CD4-positive, alpha-beta T cell treated with Interleukin-15 for 4 hours (primary cell): ENCODE measurements at places on chromosomes 7 and 10.

GRCh38 chr10:60334991-60335390 is 54.7 kb downstream of the ANK3 start:
- DNase-seq: no peak

DNA sequence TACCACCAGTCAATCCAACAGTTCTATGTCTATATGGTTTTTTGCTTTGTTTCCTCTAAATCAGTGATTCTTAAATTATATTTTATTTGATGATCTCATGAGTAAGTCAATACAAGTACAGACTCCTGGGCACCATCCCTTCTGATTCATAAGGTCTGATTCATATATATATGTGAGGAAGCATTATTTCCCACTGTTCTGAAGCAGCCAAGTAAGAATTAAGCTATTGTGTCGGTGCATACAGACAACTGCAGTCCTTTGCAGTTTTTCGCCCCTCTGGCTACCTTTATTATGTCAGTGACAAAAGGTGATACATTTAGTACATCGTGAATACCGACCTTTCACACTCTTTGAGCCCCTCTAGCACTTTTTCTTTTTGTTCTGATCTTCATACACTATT is 1079.6 kb upstream of the C7orf33 start:
- no peak for DNase-seq

DNA sequence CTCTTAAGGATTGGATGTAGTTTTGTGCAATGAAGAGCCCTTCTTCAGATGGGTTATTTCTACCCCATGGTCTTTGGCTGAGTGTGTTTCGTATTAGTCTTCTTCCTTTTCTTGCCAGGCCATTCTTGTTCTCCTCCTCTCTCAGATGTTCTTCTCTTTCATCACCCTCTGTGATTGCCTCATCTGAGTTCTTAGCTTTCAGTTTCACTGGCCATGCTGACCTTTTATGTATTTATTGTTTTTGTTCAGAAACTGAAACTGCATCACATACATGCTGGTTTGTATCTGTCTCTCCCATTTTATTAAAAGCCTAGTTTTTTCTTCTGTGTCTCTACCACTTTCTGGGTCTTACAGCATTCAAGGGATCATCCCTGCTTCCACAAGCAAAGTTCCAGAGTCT is 21.7 kb upstream of the PCGF5 start:
- DNase-seq: peak; percentile 41

DNA sequence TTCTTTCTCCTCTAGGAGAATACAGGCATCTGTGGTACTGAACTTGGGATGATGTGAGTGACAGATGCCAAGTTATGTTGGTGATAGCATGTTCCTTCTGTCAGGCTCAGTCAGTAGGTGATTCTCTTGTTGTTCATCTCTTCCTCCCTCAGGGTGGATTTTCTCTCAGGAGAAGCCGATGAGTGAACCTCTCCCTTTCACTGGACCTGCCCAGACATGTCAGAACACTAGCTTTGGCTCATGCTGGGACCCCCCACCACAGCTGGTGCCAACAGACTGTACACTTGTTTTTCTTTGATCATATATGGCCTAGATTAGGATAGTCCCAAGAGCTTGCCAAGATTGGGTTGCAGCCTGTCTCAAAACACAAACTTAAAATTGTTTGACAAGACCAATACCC is 129.4 kb downstream of the BMPER start:
- no peak for DNase-seq

- no peak for DNase-seq
These were observed at the start of gene GTF2I for GRCh38 chr7:74657692-74658177. Gene GTF2I, plus strand, starts transcription at chr7:74657718. Its CDS starts 31,411 bp downstream, at chr7:74689129.

DNA sequence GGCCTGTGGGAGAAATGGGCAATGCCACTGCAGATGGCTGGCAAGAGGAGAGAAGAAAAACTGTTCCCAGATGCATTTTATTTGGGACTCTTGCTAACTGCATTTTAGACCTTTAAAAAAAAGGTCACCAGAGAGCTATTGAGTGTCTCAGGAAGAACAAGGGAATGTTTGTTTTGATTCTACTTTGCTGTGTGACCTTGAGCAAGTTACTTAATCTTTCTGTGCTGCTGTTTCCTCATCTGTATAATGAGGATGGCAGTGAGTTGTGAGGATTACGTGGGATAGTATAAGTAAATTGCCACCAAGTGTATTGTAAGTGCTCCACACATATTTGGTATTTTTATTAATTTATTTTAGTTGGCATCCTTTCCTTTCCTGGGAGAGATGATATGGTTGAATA is 142.0 kb upstream of the AGK start:
- no peak for DNase-seq

- no peak for DNase-seq
These were observed 25.7 kb downstream of the CHST3 start for GRCh38 chr10:71989661-71990454.

GRCh38 chr10:11841375-11841774 is 18.2 kb downstream of the PROSER2 start:
- DNase-seq: no peak

- DNase-seq: no peak
These were observed 27.1 kb upstream of the PLXNA4 start for GRCh38 chr7:132603220-132603833.

GRCh38 chr7:4784799-4785198 is 9.4 kb downstream of the AP5Z1 start:
- DNase-seq: no peak

DNA sequence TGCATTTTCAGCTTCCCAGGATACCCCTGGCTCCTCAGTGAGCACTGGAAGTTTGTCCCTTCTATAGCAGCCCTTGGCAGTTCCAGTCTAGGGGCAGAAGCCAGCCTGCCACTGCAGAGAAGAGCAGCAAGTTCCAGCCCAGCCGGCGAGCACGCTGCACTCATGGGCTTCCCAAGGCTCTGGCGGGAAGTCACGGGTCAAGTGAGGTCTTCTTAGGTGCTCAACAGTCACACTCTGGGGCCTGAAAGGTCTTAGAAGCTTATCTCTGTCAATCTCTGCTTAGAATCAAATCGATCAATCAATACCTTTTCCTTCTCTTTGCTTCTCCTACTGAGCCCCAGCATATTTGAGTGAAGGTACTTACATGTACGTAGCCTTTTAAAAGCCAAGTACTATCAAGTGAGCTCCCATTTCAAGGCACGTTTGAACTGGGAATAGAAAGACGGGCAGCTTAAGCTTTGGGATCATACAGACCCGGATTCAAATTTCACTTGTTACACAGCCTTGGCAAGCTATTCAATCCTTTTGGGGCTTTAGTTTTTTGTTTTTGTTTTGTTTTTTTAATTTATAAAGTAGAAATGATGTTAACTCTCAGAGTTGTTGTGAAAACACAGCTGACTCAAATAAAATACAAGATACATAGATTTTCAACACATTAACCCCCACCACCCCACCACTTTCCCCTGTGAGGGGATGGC is 152.6 kb upstream of the KLF14 start:
- DNase-seq: no peak

GRCh38 chr10:78248651-78249464 is 215.2 kb downstream of the RPS24 start:
- DNase-seq: no peak

- no peak for DNase-seq
These were observed 105.6 kb downstream of the SVIL start for GRCh38 chr10:29529146-29529545.

GRCh38 chr7:107981466-107981865 is 21.5 kb downstream of the LAMB1 start:
- no peak for DNase-seq

GRCh38 chr7:29289156-29290021 is 94.8 kb downstream of the CHN2 start:
- no peak for DNase-seq

DNA sequence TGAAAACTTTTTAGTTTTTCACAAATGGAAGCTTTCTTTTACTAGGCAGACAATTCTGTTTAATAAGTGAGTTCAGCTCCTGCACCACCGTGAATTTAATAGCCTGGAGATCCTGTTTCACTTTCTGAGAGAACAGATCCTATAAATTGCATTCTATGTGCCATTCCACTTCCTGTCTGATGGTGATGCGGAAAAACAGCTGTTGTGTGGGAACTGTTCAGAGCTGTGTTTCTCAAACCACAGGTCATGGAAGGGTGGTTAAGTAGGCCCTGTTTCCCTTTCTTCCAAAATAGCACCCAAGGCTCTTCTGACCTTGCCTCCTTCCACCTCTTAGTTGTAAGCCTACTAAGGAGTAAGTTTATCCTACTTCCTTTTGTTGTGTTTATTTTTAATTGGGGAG is 97.2 kb upstream of the DKK1 start:
- no peak for DNase-seq

DNA sequence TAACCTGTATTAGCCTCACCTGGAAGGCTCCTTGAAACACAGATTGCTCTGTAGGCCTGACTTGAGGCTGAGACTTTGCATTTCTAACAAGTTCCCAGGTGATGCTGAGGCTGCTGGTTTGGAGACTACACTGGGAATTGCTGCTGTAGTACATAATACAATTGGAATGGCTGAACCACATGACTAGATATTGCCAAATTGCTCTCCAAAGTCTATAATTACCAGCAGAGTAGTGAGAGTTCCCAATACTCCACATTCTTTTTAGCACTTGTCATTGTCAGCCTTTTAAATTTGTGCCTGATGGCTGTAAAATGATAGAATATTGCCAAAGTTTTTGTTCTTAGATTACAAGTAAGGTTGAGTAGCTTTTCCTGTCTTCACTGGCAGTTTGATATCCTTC is 39.9 kb downstream of the PLEKHA8 start:
- DNase-seq: no peak
